ENCODE measurements at places on chromosomes 11 and 22.

DNA sequence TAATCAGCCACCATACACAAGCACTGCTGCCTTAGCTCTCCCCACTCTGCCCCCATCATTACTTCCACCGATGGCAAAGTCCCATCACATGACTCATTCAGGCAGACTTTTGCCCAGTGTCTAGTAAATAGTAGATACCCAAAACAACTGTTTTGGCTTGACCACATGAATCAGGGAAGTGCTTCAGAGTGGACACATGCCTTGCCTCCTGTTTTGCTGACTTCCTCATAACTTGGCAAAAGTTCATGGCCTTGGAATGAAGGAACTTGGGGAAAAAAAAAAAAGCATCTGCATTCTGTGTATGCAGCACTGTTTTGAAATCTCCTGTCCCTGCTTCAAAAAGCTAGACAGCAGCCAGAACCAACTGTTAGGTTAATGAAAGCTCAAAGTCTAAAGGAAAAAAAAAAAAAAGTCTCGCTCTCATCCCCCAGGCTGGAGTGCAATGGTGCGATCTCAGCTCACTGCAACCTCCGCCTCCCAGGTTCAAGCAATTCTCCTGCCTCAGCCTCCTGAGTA is 335.3 kb downstream of the FAM181B start:
- no peak for DNase-seq

DNA sequence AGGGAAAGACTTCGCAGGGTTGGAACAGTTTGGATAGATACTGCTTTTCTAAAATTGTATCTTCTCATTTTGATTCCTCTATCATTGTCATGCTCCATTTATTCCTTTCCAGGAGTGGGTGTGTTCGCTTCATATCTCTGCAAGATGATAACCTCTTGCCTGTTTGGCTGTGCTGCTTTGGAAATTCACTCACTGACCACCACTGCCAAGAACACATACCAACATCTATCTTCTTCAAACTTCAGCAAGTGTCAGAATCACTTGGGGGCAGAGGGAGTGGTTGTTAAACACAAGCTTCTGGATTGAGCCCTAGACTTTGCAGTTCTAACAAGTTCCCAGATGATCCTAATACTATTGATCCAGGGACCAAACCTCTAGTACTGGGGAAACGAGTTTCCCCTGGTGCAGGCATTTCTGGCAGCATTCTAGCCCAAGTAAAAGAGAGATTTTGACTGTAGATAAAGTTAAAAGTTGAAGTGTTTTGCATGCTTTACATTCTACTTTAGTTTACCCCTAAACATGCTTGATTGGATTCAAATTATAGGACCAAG is 11.5 kb upstream of the DKK3 start:
- DNase-seq: no peak

DNA sequence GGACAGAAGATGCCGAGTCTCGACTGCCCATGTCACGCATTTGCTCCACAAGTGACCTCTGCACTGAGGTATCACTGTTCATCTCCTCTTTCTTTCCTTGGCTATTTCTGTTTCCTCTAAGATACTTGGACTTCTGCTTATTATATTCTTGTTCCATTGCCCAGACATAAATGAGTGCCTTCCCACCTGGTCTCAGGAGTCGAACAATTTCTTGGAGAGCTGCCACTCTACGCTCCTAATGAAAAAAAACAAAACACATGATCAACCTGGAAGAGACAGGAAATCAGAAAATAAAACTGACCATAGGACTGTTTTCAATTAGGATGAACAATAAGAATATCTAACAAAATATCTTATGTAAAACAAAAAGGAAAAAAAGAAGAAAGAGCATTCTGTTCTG is 47.4 kb upstream of the CWF19L2 start:
- DNase-seq: no peak

GRCh38 chr11:75773595-75774353 is 5.2 kb downstream of the DGAT2 start:
- no peak for DNase-seq

- DNase-seq: no peak
Measured at GRCh38 chr22:46561435-46561905, 24.1 kb upstream of the CELSR1 start.

- no peak for DNase-seq
Measured at GRCh38 chr11:41943656-41944055, 484.2 kb upstream of the LRRC4C start.
